HFFc6 (cell line): ENCODE measurements at places on chromosomes 2 and 18. TPM values are rescaled to one million over a fixed set of nuclear protein-coding genes. Genes with fewer than 3 reads are reported as not detected.
A peak's percentile ranks its signal among the peaks of the same experiment; 100 is the strongest.

- no peaks in the 10 kb centered on the region for H3K36me3 ChIP-seq
- peak overlapping the region; percentile 76; the same call in 1 of the 2 replicates for H3K4me3 ChIP-seq
- H3K4me1 ChIP-seq = peaks cover 46% of the 10 kb centered on the region
- no peaks in the 10 kb centered on the region for H3K27me3 ChIP-seq
- H3K27ac ChIP-seq = peak overlapping the region; percentile 97
Measured at GRCh38 chr2:48105848-48106247, 199.6 kb upstream of the FBXO11 start.

PPIL3 gene
- 12.4 to 14.1 TPM (median 13.6 TPM) in 3 replicates for total RNA-seq

DNA sequence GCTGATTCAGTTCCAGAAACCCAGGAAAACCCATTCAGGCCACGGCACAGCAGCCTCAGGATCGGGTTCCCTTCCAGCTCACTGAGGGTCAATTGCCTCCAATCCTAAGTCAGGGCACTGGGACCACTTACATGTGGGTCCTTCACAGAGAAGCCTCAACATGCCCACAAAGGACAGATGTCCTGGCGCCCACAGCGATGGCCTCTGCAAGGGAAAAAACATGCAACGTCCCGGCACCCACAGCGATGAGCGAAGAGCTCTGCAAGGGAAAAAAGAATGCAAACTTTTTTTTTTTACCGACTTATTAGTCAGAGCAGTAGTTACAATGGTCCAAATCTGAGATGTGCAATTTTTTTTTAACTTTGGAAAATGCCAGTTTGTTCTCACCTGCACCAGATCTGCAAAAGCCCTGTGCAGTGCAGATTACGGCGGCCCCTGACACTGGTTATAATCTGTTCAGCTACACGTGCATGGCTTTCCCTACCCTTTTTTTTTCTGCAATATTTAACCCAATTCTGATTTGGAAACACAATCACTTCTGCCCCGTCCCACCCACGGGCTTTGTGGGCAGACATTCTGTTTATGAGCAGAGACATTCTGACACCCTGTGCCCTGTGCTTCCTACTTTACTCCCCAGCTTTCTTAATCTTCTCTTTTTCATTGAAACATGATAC, 159.3 kb upstream of the SALL3 start:
- H3K36me3 ChIP-seq = no peaks in the 10 kb centered on the region
- no peak for DNase-seq
- H3K27ac ChIP-seq = no peak overlapping the region
- H3K4me1 ChIP-seq = no peaks in the 10 kb centered on the region

DNA sequence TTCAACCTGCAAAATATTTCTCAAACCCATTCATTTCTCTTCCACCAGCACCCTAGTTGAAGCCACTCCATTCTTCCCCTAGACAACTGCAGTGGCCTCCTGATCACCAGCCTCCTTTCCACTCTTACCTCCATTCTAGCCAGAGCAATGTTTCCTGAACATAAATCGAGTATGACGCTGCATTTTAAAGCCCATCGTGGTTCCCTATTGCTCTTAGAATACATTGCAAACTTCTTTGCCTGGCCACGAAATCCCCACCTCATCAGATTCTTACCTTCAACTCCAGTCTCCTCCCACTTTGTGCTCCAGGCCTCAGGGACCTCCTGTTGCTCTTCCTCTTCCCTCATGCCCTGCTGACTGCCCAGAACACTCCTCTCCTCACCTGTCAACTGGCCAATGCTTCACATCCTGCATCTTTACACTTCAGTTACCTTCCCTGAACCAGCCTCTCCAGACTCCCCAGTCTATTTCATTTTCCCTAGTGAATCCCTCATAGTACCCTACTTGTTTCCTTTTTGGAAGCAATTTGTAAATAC, 176.5 kb upstream of the CTAGE1 start:
- peaks cover 26% of the 10 kb centered on the region for H3K27me3 ChIP-seq
- no peak for DNase-seq
- H3K4me1 ChIP-seq = no peaks in the 10 kb centered on the region
- H3K36me3 ChIP-seq = no peaks in the 10 kb centered on the region
- H3K27ac ChIP-seq = no peak overlapping the region

DNA sequence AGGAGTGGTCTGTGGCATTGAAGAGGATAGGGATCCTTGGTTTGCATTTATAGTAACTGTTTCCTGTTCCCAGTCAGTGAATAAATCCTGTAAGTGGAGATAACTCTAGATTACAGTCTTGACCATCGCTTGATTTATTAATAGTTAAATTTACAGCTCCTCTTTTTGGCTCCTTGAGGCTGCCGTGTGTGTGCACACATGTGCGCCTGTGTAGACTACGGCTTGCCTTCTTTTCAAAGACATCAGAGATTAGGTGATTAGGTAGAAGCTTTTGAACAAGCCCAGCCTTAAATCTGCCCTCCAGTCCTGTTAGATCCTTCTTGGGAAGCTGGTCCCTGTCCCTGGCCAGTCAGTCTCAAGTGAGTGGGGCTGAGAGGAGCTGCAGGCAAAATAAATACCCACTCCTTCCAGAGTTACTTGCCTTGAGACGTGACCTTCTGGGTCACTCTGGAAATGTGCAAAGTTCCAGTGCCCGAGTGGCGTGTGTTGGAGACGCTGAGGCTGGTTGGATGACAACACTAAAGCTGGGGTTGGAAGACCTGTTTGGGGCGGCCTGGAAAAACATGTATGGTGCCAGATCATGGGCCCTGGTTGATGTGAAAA, 32.0 kb downstream of the TCF7L1 start:
- no peak for DNase-seq
- H3K27ac ChIP-seq = no peak overlapping the region
- H3K27me3 ChIP-seq = no peaks in the 10 kb centered on the region; the same call in 1 of the 2 replicates
- no peaks in the 10 kb centered on the region; the same call in 1 of the 2 replicates for H3K36me3 ChIP-seq
- H3K4me1 ChIP-seq = peaks cover 35% of the 10 kb centered on the region

DNA sequence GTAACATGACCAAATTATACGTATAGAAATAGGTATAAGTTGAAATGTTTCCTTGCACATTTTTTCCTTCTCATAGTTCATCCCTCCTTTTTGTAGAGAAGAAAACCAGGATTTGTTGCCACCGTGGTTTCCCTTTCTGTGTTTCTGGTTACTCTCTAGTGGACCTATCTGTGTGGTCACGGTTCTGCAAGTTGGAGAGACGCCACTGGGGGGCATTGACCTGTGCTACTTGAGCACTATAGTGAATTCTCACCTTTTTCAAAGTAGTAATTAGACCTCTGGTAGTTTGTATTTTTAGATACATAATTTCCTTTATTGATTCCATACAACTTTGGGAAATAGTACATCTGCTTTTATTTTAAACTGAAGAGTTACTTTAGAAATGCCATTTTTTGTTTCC, 444.8 kb downstream of the PTPRM start:
- H3K4me1 ChIP-seq = peaks cover 11% of the 10 kb centered on the region; the same call in 1 of the 2 replicates
- H3K27ac ChIP-seq = no peak overlapping the region
- no peaks in the 10 kb centered on the region for H3K27me3 ChIP-seq
- DNase-seq = no peak
- H3K36me3 ChIP-seq = peaks cover 5% of the 10 kb centered on the region; the same call in 1 of the 2 replicates
- no peak overlapping the region for H3K4me3 ChIP-seq

DNA sequence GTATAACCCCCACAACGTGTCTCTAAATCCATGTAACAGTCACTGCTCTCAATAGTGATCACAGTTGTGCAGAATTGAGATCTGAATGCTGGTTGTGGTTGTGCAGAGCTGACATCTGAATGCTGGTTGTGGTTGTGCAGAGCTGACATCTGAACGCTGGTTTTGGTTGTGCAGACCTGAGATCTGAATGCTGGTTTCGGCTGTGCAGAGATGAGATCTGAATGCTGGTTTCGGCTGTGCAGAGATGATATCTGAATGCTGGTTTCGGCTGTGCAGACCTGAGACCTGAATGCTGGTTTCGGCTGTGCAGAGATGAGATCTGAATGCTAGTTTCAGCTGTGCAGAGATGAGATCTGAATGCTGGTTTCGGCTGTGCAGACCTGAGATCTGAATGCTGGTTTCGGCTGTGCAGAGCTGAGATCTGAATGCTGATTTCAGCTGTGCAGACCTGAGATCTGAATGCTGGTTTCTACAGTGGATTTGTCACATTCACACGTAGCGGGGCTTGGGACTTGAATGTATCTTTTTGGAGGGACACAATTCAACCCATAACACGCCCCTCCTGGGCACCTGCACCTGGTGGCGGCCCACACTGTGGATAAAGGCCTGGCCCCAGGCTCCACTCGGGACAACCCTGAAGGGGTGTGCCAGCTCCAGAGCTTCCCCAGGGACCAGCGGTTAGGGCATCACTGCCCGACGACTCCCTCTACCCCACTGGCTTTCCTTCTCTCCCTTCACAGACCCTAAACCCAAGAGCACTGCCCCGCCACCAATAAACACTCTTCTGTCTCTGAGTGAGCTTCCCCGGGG, 51.1 kb upstream of the SLC66A3 start:
- DNase-seq = no peak
- H3K27me3 ChIP-seq = peaks cover 19% of the 10 kb centered on the region
- H3K4me1 ChIP-seq = no peaks in the 10 kb centered on the region
- no peak overlapping the region for H3K27ac ChIP-seq

GALR1 gene
- not detected in 3 replicates for total RNA-seq

DNA sequence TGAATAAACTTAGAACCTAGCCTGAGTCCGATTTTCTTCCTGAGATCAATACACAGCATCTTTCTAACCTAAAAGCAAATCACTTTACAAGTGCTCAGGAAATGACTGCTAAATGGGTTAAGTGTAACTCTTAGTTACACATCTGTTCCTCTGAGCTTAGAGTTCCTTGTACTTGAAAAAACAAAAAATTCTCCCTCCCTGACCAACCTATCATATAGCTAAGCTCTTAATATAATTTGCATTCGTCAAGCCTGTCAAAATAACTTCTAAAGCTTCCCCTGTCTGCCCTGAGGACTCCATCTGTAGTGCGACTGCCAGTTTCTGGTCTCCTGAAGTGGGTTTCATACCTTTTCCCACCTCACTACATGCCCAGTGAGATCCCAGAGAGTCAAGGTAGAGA, 190.4 kb downstream of the NCK2 start:
- no peaks in the 10 kb centered on the region for H3K36me3 ChIP-seq
- DNase-seq = no peak
- H3K4me1 ChIP-seq = no peaks in the 10 kb centered on the region
- peaks cover 16% of the 10 kb centered on the region for H3K27me3 ChIP-seq

ANKRD29 gene
- total RNA-seq = 0.14 to 0.16 TPM in 2 of 3 replicates, not detected in the other

DNA sequence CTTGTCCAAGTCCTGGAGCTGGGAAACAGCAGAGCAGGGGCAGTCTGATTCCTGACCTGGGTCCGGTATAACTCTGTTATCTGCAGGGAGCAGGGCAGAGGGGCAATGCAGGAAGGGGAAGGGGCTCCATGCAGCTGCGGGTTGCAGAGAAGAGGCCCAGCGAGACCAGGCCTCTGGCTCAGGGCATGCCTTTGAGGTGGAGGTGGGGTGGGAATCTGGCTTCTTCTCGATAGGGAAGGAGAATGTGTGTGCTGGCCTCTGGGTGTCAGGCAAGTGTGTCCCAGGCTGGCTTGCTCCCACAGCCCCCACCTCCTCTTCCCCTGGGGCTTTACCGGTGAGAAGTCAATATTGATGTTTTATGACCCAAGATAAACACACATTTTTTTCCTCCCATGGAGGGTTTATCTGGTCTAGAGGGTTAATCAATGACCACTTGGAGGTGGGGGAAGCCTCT, 187.1 kb upstream of the HAAO start:
- peaks cover 58% of the 10 kb centered on the region for H3K4me1 ChIP-seq
- no peak for DNase-seq
- no peak overlapping the region for H3K4me3 ChIP-seq
- no peak overlapping the region for H3K27ac ChIP-seq
- no peaks in the 10 kb centered on the region for H3K36me3 ChIP-seq

MPP4 gene
- 3.6 to 6.2 TPM (median 5.2 TPM) in 3 replicates for total RNA-seq

STARD7 gene
- 177 to 188 TPM (median 180 TPM) in 3 replicates for total RNA-seq

NT5C1B gene
- total RNA-seq = not detected in 3 replicates

DNA sequence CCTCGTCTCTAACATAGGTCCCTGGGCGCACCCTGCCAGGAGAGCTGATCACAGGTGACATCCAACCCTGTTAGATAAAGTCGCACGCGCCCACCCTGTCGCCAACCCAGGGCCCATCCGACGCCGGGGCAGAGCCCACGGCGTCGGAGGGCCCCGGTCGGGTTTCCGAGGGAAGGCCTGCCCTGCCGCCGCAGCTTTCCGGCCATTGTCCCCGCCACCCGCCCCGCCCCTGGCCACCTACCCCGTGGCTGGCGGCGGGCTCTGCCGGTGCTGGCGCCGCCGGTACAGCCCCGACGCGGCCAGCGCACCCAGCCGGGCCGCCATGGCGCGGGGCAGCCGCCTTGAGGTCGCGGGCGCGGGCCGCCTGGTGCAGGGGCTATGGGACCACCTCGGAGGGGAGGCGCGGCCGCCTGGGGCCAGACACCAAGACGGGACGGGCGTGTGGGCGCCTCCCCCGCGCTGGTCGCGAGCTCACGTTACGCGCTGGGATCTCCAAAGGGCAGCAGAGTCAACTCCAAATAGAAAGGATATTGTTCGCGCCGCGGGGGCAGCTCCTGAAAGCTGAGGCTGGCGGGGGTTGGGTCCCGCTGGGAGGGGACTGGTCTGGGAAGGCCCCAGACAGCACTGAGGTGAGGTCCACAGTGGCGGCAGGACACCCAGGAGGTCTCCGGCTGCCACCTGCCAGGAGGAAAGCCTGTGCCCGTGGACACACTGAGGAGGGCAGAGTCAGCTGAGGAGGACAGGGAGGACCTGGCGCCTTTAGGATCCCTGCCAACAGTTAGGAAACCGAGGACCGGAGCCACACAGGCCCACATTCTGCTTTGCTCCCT, 11.1 kb downstream of the LIMS2 start:
- no peak overlapping the region for H3K4me3 ChIP-seq
- H3K4me1 ChIP-seq = peaks cover 32% of the 10 kb centered on the region
- peaks cover 14% of the 10 kb centered on the region for H3K36me3 ChIP-seq
- no peak overlapping the region for H3K27ac ChIP-seq
- DNase-seq = no peak

- peaks cover 45% of the 10 kb centered on the region for H3K4me1 ChIP-seq
- peaks cover 17% of the 10 kb centered on the region for H3K36me3 ChIP-seq
- H3K27me3 ChIP-seq = no peaks in the 10 kb centered on the region
- H3K4me3 ChIP-seq = peak overlapping the region; percentile 5; the same call in 1 of the 2 replicates
- DNase-seq = peak; percentile 67
- peak overlapping the region; percentile 90 for H3K27ac ChIP-seq
Measured at GRCh38 chr2:60958800-60959199, 58.7 kb upstream of the PEX13 start.

DNA sequence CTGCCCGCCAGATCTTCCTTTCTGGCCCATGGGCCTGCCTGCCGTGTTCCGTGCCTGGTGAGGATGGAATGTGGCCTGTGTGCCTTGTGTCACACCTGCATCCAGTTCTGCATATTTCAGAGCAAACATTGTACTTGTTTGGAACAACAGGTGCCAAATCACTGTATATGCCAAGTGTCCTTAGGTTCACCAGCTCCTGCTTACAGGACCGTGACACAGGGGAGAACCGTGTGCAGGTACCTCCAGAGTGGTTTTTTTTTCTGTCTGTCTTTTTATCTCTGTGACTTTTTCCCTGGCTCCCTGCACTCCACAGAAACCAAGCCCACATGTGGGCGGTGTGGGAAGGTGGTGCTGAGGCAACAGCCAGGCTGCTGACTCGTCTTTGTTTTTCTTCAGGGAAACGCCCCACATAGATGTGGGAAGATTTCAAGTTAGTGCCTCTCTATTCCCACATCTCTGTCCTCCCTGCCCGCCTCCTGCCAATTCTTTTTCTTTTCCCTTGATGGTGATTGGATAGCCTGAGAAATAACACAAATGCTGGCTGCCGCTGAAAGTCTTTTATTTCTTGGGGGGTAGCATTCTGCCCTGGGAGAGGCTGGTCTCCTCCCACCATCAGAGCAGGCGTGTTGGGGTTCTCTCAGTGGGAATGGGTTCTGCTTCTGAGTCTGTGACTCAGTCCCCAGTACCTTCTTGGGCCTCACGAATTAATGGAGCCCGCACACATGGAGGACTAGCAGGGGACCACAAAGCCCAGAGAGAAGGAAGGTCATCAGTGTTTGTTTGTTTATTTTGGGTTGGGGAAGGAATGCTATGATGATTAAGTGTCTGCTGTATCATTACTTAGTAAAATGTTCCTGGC, 21.4 kb downstream of the GRHL1 start:
- peak overlapping the region; percentile 56 for H3K27ac ChIP-seq
- H3K4me3 ChIP-seq = peak overlapping the region; percentile 32; the same call in 1 of the 2 replicates
- DNase-seq = no peak
- no peaks in the 10 kb centered on the region for H3K36me3 ChIP-seq
